ENCODE measurements at places on chromosomes 16 and 17.

DNA sequence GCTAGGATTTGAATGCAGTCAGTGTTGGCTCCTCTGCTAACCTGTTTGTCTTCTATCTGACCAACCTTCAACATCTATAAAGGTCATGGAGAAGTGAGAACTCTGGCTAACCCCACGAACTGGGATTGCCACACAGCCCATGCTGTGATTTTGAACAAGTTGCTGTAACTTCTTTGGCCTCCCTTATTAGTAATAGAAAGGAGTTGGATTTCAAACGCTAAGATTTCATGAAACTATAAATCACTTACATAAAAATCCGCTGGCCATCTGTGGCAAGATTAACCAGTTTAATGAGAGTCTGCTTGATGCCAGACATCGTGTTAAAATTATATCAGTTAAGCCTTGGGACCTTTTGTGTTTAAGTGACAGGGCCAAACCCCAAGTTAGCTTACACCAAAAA is 53.4 kb downstream of the HSD17B2 start:
- DNase-seq = no peak

DNA sequence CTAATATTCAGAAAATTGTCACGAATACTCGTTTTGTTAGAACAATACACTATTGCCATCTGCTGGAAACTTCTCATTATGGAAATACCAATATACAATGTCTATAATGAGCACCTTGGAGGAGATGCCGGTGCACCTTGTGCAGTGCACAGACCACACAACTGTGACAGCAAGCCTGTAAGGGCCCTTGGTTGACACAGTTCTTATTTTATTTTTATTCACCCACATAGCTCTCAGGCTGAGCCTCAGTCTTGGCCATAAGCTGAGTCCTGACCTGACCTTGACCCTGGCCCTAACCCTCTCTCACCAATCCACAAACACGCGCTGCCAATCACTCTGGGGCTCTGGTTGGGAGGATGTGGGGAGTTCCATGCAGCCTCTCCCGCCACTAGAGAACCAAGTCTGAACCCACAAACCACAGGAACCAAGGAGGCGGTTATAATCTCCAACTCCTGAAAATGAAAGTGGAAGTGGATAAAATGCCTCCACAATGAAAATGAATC is 7.6 kb downstream of the AIPL1 start:
- DNase-seq = peak; percentile 63

- DNase-seq = no peak
These were observed 86.7 kb downstream of the ZFHX3 start for GRCh38 chr16:72961115-72961832.

GRCh38 chr16:28204622-28205021 is 7.1 kb downstream of the XPO6 start:
- no peak for DNase-seq

- DNase-seq = no peak
These were observed 6.4 kb downstream of the CUEDC1 start for GRCh38 chr17:57948555-57949420.
